ENCODE measurements at places on chromosomes 7 and 10. TPM values are rescaled to one million over a fixed set of nuclear protein-coding genes. Genes with fewer than 3 reads are reported as not detected.
A peak's percentile ranks its signal among the peaks of the same experiment; 100 is the strongest.

COL26A1 gene
- 1.6 TPM for total RNA-seq

CDK14 gene
- total RNA-seq: 29.3 TPM

COL28A1 gene
- 8.1 TPM for total RNA-seq

DNA sequence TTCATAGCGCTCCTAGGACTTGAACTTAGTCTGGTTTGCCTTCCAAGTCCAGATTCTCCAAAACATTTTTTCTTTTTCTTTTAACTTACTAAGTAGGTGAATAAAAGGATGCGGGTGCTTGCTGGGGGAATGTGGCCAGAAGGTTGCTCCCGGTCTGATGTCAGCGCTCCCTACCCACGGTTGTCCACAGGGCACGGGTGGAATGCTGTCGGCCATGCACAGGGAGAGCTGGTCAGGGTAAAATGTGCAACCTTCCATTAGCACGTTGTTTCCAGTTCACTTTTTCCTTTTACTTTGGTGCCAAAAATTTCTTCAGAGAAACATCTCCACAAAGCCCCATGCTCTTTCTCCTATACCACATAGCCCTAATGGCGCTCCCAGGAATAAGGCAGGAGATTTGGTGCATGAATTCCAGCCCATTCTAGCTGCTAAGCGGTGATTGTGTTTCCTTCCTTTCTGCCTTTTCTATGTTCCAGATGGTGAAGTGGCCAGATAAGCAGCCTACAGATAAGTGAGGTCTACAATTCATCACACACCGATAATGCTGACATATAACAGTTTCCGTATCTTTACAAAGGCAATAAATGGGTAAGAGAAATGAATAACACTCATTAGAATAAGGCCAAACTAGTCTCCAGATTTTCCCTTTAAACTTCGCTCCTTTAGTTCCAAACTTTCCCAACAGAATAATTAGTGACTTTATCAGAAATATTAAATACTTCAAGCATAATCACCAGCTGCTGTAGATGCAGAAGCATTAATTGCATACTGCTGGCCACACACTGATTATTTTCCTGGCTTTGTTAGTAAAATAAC lies 138.3 kb upstream of the FGFR2 start:
- DNase-seq: no peak

DNA sequence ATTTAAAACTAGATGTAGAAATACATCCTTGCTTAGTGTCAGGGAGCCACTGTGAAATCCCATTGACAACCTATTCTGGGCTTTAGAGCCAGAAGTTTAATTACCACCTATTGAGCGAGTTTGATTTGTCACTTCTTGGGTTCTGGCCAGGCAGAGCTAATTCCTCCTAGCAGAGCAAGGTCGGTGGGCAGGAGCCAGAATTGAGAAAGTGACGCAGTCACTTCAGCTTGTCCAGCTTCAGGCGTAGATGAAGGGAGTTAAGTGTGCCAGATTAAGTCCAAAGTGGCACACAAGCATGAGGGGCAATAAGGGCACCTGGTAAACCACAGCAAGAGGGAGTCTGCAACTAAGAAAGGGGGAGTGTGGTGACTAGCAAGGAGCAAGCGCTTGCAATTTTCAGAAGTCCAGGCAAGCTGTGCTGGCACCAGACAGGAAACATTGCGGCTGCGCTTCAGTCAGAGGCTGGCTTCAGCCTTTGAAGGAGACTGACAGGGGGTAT lies 119.4 kb downstream of the ST7 start:
- peak; percentile 77 for DNase-seq

DNA sequence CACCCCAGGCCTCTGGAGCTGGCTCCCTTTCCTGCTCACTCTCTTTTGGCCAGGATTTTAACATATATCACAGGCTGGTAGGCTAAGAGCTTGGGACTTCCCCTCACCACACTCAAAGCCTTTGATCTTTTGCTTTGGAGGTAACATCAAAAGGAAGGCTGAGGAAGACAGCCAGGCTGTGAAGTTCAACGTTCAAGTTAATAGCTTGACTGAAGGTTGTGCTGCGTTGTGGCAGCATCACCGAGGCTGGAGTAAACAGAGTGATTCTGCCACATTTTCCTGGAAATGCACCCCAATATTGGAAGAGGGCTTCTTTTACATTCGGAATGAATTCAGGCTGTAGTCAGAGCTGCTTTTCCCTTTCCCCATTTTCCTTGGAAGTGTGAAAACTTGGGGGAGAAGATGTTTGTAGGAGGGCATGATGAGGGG lies 57.3 kb downstream of the TCF7L2 start:
- no peak for DNase-seq

GRCh38 chr7:115363916-115364315 lies 442.0 kb downstream of the MDFIC start:
- no peak for DNase-seq

- DNase-seq: no peak
Measured at GRCh38 chr7:117401293-117402002, 25.8 kb downstream of the ASZ1 start.

GRCh38 chr7:149720372-149721083 lies 52.9 kb downstream of the ZNF467 start:
- DNase-seq: peak; percentile 48
